Esophagus squamous epithelium (tissue), 5 donors: ENCODE measurements at places on chromosomes 11 and 22.

DNA sequence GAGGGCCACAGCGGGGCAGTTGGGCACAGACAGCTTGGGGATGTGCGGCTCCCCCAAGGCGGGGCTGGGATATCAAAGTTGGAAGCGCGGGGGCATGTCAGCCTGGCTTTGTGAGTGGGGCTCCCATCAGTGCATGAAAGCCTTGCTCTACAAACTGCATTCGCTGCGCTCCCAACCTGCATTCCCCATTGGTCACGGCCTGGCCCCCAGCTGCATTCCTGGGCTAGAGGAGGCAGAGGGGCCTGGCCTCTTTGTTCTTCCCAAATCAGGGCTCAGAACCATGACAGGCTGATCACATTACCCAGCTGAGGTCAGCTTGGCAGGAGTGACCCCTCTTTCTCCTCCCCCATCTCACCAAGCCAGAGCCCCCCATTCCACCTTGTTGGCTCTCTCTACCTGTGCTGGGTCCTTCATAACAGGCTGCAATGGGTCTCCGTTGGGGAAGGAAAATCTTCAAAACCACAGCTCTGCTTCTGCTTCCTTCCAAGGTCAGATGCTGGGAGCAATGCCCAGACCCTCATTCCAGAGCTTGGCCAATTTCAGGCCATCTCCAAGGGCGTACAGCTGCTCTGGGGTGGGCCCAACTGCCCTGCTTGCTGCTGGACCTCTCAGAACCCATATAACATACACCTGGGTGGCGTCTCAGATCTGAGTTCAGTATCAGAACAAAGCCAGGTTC, 38.7 kb upstream of the CDON start:
- no peak for DNase-seq

- no peak for DNase-seq
Measured at GRCh38 chr11:95435628-95436353, 204.8 kb upstream of the SESN3 start.

GRCh38 chr11:24636291-24636629, 139.4 kb downstream of the LUZP2 start:
- no peak for DNase-seq

DNA sequence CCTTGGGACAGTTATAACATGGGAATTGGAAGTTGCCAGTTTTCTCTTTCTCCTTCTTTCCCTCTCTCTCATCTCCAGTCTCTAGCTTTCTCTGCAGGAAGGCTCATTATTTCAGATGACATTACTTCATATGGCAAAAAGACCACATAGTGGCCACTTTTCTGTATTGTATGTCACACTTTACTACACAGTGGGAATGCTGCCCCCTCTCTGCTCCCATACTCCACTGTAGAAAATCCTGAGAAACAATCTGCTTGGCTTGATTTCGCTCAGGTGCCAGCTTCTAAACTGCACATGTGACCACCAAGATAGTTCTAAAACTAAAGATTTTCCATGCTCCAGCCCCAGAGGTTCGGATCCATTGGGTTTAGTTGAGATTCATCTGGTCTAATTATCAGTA, 860.7 kb upstream of the CCDC90B start:
- no peak for DNase-seq

- DNase-seq, result no peak
Measured at GRCh38 chr22:43262990-43263644, 76.2 kb upstream of the TTLL12 start.

- DNase-seq, result no peak
Measured at GRCh38 chr11:118911113-118911879, 14.4 kb downstream of the BCL9L start.

- no peak for DNase-seq
Measured at GRCh38 chr11:133892126-133892525, 46.8 kb upstream of the SPATA19 start.

DNA sequence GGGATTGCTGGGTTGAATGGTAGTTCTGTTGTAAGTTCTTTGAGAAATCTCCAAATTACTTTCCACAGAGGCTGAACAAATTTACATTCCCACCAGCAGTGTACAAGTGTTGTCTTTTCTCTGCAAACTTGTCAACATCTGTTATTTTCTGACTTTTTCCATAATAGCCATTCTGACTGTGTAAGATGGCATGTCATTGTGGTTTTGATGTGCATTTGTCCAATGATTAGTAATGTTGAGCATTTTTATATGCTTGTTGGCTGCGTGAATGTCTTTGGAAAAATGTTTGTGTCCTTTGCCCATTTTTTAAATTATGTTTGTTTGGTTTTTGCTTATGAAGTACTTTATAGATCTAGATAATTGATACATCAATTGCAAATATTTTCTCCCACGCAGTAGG, 1025.0 kb downstream of the JRKL start:
- DNase-seq, result no peak

DNA sequence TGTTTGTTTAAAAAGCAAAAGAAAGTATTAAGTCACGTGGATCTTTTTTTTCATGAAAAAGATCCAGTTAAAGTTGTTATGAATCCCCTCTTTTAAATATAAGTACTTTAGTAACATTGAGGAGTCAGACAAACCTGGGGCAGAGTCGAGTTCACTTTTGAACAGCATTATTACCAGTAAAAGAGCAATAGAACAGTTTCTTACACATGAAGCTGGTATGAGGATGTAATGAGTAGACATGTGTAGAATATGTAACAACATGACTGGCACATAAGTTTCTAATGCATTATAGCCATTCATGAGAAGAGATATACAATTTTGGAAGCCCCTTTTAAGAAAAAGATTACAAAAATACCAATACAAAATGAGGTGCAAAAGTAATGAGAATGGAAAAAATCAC, 7.6 kb upstream of the MUC15 start:
- no peak for DNase-seq

- DNase-seq, result no peak
Measured at GRCh38 chr22:39234472-39234787, 10.4 kb downstream of the PDGFB start.

GRCh38 chr11:93236741-93237675, 39.2 kb upstream of the SLC36A4 start:
- DNase-seq, result no peak

GRCh38 chr11:33490842-33491370, 209.7 kb downstream of the C11orf91 start:
- no peak for DNase-seq

- DNase-seq, result no peak
Measured at GRCh38 chr22:22605074-22605404, 39.4 kb upstream of the GGTLC2 start.

- DNase-seq, result no peak
Measured at GRCh38 chr11:11149671-11150459, 203.2 kb downstream of the CSNK2A3 start.

DNA sequence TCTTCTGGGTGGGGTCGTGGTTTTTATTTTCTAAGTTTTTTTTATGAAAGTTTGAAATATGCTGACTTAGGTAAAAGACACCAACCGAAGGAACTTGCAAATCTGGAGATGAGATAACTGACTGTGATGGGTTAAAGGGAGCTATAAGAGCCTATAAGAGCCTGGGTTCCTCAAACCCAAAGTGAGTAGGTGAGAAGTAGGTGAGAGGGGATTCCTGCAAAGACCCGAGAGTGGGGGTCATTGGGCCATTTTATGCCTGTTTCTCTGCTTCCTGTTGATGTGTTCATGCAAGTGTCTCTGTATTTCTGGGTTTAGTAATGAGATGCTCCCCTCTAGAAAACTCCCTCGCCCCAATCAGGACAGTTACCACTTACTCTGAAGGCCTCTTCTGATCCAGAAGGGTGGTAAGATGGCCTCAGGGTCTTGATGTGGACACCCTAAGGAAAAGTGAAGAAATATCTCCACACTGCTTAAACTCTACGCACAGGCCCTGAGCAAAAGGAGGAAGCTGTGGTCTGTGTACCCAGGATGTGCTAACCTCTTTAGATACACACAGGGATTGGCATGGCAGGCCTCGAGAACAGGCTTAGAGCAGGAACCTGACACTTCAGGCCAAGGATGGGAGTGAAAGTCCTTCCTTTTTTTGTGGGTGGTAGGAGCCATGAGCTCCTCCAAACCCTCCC, 1.8 kb downstream of the FLI1 start:
- no peak for DNase-seq

DNA sequence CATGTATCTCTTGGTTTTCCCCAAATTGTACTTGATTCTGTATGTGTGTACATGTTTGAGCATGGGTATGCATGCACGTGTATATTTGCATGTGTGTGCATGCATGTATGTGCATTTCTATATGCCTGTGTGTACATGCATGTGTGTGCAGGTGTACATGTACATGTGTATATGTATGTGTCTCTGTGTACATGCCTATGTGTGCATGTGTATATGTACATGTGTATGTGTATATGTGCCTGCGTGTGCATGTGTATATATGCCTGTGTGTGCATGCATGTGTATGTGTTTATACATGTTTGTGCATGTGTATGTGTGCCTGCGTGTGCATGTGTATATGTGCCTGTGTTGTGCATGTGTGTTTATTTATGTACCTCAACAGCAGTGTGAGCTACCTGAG, 5.3 kb upstream of the NCF4 start:
- DNase-seq, result no peak

DNA sequence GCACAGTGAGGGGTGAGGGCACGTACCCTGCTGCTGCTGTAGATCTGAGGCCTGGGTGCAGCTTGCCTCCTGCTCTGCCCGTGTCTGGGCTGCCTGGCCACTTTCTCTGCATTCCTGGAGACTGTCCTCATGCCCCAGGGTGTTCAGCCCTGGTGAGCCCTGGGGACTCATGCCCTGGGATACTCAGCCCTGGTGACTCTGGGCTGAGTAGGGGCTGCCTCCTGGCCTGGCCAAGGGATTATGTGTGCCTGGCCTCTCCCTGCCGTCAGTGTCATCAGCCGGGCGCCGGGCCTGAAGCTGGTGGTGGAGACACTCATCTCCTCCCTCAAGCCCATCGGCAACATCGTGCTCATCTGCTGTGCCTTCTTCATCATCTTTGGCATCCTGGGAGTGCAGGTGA, 94.7 kb downstream of the CACNA1I start:
- no peak for DNase-seq

GRCh38 chr11:66221726-66222236, 46.7 kb upstream of the RAB1B start:
- DNase-seq, result no peak

- no peak for DNase-seq
Measured at GRCh38 chr11:8099291-8099899, 18.4 kb downstream of the TUB start.

GRCh38 chr11:99069856-99070444, 49.2 kb downstream of the CNTN5 start:
- DNase-seq, result no peak

DNA sequence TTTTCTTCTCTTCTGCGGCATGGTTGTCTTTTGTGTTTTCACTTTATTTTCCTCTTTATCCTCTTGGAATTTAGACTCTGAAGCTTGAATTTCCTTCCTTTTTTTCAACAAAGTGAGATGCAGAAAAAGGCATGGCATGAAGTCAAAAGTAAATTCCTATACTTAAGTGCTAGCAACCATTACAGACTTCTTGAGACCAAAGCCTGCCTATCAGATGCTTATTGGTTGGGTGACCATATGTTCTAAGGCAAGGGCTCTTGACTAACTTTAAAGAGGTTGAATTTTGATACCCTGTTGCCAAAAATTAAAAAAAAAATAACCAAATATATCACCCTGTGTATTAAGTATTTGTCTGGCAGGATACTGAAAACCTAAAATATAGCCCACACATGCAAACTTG, 237.4 kb downstream of the TMEM135 start:
- DNase-seq, result no peak

- DNase-seq, result no peak
Measured at GRCh38 chr11:117289795-117290194, 1.4 kb upstream of the BACE1-AS start.

- no peak for DNase-seq
Measured at GRCh38 chr11:68825571-68825970, 16.1 kb downstream of the CPT1A start.

- DNase-seq, result no peak
Measured at GRCh38 chr22:41833369-41834004, 582 bp downstream of the SREBF2 start.

- DNase-seq, result no peak
Measured at GRCh38 chr11:125055107-125055715, 7.9 kb upstream of the SLC37A2 start.

DNA sequence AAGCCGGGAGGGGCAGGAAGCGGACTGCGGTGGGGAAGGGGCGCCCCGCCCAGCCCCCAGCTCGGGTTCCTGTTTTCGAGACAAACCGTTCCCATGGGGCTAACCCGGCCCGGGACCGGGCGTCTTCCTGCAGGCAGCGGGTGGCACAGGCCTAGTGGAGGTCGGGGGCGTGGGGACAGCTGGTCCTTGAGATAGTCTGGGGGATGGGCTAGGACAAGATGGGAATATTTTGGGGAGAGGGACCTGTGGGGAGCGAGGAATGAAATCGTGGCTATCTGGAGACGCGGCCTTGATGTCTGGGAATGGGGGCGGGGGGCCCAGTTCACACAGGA, 1.2 kb upstream of the RASGRP2 start:
- peak; percentile 76 for DNase-seq

DNA sequence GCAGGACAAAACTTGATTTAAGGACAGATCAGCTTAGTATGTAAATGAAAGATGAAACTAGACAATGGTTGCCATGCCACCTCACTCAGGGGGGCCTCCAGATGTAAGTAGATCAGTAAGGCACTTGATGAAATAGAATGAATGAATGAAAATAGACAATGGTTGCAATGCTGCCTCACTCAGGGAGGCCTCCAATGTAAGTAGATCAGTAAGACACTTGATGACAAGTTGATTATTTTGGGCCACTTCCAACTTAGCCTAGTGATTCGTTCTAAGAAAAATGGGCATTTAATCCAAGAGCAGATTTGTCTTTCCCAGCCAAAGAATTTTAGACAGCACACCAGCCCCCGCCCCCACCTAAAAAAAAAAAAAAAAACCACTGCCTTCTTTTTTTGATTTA, 19.2 kb upstream of the SLC5A12 start:
- no peak for DNase-seq

- no peak for DNase-seq
Measured at GRCh38 chr11:72578991-72579815, 95.0 kb downstream of the PDE2A start.

- DNase-seq, result no peak
Measured at GRCh38 chr11:92399705-92400104, 175.1 kb downstream of the FAT3 start.
